ENCODE measurements at places on chromosomes 1 and 21. TPM values are rescaled to one million over a fixed set of nuclear protein-coding genes. Genes with fewer than 3 reads are reported as not detected.

Gene NECTIN4
- 6.3 TPM for total RNA-seq

Gene HSD3B2
- 1.3 TPM for total RNA-seq

Gene CELA2B
- total RNA-seq, result not detected

Gene DAB1
- 2.8 TPM for total RNA-seq

Gene DNASE2B
- total RNA-seq, result not detected

Gene AGT
- total RNA-seq, result 17.0 TPM

Gene KCNN3
- total RNA-seq, result 5.3 TPM

Gene CD1D
- total RNA-seq, result 5.0 TPM

Gene MROH7
- total RNA-seq, result 7.9 TPM

Gene OR2T35
- not detected for total RNA-seq

Gene AMY1A
- not detected for total RNA-seq

Gene CLCN6
- total RNA-seq, result 13.7 TPM

Gene CA14
- total RNA-seq, result 2.3 TPM

Gene SLC1A7
- total RNA-seq, result 0.23 TPM

Gene DNAI4
- total RNA-seq, result 22.6 TPM

Gene KIF26B
- 81.2 TPM for total RNA-seq

Gene LAPTM5
- total RNA-seq, result 24.5 TPM

Gene MCOLN2
- total RNA-seq, result 0.93 TPM

Gene AADACL4
- total RNA-seq, result 0.82 TPM

Gene PARK7
- 112 TPM for total RNA-seq

Gene C1orf185
- not detected for total RNA-seq

Gene GCSAML
- 0.41 TPM for total RNA-seq

Gene SYTL1
- 8.7 TPM for total RNA-seq

Gene GPR137B
- total RNA-seq, result 23.5 TPM

Gene ARTN
- 2.7 TPM for total RNA-seq

Gene CFH
- 52.7 TPM for total RNA-seq

Gene TBX15
- 12.1 TPM for total RNA-seq

Gene LAD1
- total RNA-seq, result 17.6 TPM

Gene RSPH1
- total RNA-seq, result 3.2 TPM

Gene HLCS
- 21.9 TPM for total RNA-seq

Gene SNRPE
- 48.2 TPM for total RNA-seq

Gene OR10K2
- not detected for total RNA-seq

Gene DNAH14
- 40.9 TPM for total RNA-seq

Gene EIF4G3
- 46.4 TPM for total RNA-seq

Gene USP21
- total RNA-seq, result 27.8 TPM

Gene SEMA4A
- total RNA-seq, result 20.3 TPM

Gene SIK1
- 22.8 TPM for total RNA-seq

All from metanephros (tissue), 2 donors.